ENCODE measurements at places on chromosomes 6 and 20.

DNA sequence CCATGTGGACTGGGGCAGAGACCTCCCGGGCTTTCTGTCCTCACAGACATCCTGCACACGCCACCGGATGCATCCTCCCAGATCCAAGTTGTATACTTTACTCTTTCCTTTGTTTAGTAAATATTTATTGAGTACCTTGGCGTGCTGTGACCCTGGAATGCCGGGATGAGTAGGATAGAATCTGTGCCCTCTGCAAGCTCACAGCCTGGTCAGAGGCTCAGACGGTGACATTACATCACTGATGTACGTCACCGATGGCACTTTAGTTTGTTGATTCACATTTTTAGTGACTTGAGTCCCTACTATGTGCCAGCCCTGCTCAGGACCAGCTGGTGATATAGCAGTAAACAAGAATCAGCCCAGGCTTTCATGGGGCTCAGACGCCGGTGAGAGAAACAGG is 32.9 kb downstream of the SIRPA start:
- DNase-seq = no peak

DNA sequence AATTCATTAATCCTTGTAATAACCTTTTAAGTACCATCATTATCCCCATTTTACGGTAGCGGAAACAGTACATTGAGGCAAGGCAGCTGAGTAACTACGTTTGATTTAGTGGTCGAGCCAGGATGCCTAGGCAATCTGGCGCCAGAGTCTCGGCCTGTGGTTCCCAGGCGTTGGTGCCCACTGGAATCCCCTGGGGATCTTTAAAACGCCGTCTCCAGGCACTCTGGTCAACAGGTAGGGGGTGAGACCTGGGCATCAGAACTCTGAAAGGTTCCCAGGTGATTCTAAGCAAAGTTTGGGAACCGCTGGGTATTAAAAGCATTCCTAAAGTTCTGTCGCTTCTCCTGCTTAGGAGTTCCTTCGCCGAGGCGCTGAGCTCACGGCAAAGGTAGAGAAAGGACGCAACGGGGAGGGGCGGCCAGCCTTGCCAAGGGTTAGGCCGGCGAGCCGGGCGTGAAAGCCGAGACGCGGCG is 939 bp downstream of the DTNBP1 start:
- no peak for DNase-seq

- no peak for DNase-seq
Observed at GRCh38 chr6:104559435-104560202, 300.1 kb downstream of the HACE1 start.

DNA sequence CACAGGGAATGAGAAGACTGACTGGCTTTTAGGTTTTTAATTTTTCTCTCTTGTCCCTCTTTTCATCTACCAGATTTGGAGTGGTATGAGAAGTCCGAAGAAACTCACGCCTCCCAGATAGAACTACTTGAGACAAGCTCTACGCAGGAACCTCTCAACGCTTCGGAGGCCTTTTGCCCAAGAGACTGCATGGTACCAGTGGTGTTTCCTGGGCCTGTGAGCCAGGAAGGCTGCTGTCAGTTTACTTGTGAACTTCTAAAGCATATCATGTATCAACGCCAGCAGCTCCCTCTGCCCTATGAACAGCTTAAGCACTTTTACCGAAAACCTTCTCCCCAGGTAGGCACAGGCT is 644 bp downstream of the MAD2L1BP start:
- DNase-seq = no peak

DNA sequence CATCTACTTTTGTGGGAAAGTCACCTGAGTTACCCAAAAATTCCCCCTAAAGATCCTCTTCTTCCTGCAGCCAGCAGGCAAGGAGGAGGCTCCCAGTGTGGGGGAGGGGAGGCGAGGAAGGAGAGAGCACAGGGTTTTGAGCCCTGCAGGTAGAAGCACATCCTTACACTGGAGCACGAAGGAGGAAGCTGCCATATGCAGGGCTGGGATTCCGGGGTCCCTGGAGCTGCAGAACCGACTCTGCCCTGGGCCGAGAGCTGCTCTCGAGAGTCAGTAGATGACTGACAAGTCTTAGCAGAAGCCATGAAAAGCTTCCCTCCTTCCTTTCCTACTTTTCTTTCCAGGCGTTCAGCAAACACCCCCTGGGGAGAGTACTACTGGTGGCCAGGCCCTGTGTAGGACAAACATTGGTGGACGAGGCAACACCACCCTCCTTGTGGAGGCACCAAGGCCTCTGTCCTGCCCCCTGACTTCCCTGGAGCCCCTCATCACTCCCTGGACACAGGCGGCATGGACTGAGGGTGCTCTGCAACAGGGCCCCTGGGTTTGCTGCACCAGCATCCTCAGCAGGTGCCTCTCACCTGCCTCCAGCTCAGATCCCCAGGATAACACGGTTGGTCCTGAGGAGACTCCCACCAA is 211.7 kb upstream of the CST7 start:
- no peak for DNase-seq

DNA sequence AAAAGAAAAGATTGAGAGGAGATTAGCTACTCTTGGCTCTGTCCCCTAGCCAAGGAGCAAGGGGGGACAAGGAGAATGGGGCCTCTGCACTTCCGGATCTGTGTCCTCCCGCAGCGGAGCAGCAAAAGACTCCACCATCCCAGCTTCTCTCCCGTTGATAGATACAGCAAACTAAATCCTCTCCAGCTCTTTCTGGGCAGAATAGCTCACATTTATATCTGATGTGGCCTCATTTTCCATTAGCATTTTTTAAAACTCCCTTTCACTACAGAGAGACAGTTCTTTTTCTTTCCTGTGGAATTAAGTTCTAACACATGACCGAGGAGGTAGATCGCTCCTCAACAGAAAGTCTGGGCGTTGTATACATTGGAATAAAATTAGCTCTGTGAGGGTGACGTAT is 260.9 kb upstream of the SOX4 start:
- DNase-seq = no peak

DNA sequence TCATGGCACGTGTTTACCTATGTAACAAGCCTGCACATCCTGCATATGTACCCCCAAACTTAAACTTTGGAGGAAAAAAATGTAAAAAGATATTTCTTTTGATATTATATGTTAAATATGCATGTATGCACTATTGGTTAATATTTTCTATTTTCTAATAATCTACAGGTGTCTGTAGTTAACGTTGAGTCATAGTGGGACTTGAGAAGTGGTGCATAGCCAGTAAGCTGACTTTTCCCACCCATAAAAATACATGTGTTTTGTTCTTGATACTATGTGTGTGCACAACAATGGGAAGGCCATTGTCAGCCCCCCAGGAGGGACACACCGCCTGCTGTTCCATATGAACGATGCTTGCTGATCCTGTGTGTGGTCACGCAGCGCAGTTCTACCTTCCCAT is 49.1 kb downstream of the FAM120B start:
- DNase-seq = no peak

- DNase-seq = no peak
Observed at GRCh38 chr6:16057446-16057845, 71.4 kb upstream of the MYLIP start.

GRCh38 chr6:48474136-48474535 is 363.1 kb upstream of the PTCHD4 start:
- DNase-seq = no peak

DNA sequence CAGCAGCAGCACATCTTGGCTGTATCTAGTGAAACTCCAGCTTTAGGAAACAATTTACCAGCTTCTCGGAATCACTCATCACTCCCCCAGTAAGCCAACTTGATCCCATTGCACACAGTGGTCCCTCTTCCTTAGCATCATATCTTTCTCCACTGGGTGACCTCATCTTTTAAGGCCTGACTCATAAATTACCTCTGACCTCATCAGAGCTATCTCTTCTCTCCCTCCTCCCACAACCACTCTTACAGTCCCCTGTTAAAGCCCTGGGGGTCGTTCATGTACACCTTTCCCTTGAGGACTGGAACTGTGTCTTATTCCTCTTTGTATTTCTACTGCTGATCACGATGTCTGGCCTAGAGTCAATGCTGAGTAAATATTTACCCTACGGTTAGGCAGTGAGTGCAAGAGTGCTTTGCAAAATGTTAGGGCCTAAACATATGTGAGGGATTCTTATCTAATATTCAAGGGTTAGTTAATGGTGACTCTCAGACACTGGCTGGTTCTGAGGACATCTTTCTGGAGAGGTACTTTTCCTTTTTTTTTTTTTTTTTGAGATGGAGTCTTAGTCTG is 187.2 kb downstream of the LRFN2 start:
- DNase-seq = no peak

All from brain pericyte (primary cell).